ENCODE measurements at places on chromosomes 6 and 20.

DNA sequence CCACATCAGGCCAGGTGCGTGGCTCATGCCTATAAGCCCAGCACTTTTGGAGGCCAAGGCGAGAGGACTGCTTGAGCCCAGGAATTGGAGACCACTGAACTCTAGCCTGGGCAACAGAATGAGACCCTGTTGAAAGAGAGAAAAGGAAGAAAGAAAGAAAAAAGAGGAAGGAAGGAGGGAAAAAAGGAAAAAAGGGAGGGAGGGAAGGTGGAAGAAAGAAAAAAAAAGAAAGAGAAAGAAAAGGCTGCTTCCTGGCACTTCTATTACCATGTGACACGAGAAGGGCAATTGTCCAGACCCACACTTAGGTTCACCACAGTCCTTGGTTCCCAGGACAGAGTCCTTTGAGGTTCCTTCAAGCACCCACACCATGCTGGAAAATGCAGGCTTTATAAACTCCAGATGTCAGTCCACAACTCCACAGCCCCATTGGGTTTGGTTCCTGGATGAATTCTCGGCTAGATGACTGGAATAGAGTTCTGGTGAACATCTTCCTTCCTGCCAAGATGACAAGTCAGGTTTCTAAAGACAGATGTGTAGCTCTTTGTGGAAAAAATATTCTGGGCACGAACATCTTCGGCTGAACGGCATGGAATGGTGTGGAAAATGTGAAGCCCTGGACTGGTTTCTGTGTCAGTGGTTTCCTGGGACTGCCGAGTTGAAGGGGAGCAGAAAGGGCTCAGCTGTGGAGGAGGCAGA is 32.5 kb downstream of the NT5E start:
- DNase-seq, result no peak

DNA sequence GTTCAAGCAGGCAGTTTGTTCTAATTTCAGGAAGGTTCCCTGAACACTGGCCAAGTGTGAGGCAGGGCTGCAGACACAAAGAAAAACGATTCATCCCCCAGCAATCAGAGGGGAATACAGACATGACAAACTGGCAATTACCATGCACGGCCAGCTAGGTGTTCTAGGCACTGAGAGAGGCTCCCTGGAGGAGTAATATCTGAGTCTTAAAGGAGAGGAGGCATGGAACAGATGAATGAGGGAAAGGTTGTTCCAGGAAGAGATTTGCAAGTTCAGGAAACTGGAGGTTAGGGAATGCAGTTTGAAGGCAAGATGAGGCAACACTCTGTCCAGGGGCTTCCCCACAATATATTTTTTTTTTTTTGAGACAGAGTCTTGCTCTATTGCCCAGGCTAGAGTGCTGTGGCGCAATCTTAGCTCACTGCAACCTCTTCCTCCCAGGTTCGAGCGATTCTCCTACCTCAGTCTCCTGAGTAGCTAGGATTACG is 11.1 kb downstream of the RRAGD start:
- no peak for DNase-seq

DNA sequence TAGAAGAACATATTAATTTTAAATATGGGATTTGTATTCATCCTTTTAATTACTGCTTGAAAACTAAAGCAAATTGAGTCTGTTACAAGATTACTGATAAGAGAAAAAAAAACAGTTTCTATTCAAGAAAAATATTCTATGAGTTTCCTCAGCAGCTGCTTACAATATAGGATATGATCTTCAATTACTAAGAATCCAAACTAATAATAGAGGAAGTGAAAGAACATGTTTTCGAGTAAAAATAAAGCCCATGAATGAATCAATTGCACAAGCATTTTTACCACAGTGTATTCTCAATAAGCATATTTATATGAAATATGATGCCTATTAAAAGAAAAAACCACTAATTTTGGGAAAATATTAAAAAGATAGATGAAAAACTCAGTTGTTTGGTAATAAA is 63.4 kb downstream of the AHI1 start:
- DNase-seq, result no peak

- no peak for DNase-seq
Observed at GRCh38 chr20:23315099-23315498, 35.5 kb upstream of the NXT1 start.

- DNase-seq, result no peak
Observed at GRCh38 chr20:2010533-2010932, 16.7 kb upstream of the PDYN start.

DNA sequence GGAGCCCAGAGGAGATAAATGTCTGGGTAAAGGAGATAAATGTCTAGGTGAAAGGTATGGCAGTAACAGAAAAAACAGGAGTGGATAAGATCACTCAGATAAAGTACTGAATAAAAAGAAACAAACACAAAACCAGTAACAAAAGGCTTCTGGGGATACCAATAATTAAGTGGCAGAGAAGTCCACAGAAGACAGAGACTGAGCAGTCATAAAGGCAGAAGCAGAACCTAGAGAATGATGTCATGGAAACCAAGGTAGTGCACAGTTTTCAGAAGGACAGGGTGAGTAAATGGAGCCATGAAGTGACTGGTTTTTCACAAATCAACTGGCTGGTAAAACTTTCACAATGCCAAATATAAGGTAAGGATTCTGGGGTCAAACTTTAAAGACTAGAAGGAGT is 80.9 kb upstream of the PLN start:
- DNase-seq, result no peak

DNA sequence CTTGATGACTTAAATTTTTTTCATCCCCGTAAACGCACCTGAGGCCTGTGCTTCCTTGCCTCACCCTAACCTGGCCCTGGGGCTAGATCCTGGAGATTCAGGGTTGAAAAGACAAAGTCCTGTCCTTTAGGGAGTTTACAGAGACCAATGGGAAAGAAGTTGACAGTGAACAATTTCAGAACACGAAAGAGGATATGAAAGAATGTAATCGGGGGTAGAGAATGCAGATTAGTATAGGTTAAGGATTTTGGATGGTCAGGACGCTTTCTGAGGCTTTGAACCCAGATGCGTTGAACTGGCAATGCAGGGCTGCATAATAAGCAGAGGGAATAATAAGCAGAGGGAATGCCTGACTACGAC is 1.7 kb upstream of the FBXO5 start:
- no peak for DNase-seq

DNA sequence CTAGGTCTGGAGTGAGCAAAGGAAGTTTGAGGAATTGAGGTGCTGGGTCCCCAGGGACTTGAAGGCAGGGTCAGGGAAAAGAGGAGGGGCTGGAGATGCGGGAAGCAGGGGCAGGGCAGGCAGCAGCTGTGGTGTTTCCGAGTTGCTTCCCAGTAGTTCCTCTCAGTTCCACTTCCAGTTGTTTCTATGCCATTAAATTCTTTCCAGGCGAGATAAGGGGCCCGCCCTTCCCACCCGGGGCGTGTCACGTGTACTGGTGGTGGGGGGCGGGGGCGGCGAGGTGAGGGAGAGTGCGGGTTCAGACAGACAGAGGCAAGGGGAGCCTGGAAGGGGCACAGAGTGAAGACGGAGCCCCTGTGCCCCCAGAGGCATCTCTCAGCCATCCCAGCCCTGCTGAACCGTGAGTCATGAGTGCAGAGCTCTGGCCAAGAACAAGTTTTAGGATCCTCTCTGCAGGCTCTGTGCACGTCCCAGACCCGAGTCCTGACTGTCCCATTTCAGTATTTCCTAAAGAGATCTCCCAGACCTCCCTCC is 977 bp downstream of the TNXB start:
- DNase-seq, result no peak

DNA sequence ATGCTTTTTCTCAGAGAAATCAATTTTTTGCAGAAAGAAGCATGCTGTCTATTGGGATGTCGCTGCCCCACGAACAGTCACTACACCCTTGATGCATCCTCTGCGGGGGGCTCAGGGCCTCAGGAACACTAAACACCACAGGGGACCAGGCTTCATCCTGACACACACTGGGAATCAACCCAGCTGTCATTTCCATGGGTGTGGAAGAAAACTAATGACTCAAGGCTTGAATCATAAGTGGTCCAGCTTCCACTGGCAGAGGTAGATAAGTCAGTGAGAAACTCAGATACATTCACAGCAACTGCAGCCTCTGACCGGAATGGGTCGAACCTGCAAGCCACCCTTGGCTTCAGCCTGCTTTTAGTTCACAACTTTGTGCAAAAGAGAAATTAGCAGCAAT is 81.3 kb upstream of the SPTLC3 start:
- no peak for DNase-seq

DNA sequence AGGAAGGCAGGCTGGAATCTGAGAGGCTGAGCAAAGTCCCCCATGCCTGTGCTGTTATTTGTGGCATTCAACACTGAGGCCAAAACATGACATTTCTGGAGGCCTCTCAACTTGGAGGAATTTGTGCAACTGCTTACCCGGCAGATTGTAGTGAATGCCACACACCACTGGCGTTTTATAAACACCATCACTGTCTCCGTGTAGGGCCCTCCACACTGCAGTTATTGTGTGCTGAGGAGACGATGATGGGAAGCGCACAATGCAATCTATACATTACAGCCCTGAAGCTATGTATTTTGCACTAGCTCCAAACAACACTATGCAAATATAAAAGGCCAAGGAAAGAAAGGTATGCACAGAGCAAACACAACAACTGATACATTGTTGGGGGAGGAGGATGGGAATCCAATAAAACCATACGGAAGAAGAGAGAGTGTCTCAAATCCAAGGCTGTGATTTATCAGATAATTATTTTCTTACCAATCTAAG is 106.5 kb downstream of the SMLR1 start:
- DNase-seq, result no peak

DNA sequence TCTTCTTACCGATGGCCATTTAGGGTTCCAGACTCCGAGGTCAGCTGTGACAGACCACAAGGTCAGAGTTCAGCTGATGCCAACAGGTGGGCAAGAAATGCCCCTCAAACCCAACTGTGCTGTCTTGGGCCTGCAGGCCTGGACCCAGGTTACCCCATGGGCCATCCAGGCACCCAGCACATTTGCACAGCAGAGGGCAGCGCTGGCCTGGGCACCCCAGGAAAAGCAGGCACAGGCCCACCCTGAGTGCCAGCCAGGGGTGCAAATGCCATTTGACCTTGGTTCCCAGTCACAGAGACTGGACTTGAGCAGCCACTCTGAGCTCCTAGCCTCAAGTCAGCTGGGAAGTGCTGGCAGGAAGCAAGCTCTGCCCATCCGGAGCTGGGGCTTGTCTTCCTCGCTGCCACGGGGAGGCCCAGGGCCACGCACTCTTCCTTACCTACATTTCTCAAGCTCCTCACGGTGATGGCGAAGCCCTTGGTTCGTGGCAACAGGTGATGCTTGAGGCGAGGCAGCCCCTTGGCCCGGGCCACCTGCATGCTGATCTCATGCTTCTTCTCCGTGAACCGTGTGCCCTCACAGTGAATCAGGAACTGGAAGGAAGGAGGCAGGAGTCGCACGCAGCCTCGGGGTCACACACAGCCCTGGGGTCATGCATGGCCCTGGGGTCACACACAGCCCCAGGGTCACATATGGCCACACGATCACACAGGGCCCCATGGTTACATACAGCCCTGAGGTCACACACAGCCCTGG is 120.8 kb downstream of the AGPAT4 start:
- DNase-seq, result no peak

- no peak for DNase-seq
Observed at GRCh38 chr20:5767493-5768098, 17.4 kb downstream of the SHLD1 start.

GRCh38 chr6:123804014-123804786 is 535 bp downstream of the NKAIN2 start:
- DNase-seq, result no peak

DNA sequence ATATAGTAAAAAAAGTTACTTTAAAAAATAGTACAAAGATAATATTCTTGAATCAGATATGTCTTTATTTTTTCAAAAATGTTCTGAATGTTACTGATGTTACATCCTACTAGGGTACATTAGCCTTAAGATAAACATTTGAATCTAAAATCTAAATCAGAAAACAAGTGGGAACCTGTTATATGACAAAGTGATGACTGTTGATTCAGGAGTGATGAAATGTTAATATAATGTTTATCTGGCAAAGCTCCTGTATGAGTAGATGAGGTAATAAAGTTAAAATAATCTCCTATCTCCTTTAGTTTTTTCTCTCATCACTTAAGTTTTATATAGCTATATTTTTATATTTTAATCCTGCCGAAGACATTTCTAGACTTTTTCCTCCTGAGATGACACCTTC is 4.2 kb downstream of the DOP1A start:
- DNase-seq, result no peak

DNA sequence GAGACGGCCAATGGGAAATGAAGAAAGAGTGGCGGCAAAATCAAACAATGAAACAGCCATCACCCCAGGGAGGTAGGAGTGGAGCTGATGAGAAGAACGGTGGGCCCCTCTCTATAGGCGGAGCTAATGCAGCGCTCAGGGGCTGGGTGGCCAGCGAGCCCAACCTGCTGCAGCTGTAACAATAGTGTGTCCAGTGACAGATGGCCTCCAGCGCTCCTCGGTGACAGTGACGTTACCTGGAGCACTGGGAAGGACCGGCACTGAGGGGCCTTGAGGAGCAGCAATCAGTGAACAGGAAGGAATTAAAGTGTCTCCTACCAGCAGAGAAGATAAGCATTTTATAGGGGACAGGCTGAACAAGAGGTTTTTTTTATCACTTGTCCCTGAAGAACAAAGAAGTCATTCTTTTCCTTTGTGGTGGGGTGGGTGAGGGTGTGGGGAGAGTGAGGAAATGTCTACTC is 81.6 kb downstream of the FOXA2 start:
- no peak for DNase-seq

- no peak for DNase-seq
Observed at GRCh38 chr6:104031346-104031745, 828.4 kb downstream of the HACE1 start.

GRCh38 chr20:32907886-32908285 is 49.2 kb downstream of the EFCAB8 start:
- no peak for DNase-seq

DNA sequence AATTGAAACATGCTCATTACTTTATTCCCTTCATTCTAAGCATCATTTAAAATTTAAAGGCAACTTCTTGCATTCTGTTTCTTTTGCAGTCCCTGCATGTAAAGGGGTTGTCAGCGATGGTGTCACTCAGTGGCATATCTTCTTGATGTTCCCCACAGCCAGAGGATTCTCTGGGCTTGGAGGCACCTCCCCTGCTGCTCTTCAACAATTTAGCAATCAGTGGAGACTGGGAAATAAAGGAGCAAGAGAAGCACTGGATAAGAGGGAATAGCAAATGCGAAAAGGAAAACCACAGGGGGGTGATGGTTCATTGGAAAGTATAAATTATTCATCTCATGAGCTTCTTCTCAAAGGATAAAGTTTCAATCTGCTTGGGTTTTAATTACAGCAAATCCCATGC is 30.7 kb upstream of the MC3R start:
- DNase-seq, result no peak

DNA sequence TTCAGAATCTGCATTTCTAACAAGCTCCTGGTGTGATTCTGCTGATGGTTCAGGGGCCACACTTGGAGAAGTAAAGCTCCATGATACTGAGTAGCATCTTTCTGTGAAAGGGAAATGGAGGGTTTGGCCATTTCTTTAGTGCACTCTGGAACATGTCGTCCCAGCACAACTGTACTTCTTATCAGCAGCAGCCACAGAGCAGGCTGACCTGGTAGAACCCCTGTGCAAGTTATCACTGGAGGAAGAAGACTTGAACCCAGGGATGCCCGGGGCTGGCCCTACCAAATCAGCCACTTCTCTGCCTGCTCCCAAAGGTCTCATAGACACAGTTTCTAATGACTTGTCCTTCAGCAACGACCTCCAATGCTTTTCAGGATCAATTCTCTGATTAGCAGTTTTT is 354.7 kb upstream of the PLCB4 start:
- no peak for DNase-seq

GRCh38 chr6:44020148-44020547 is 107.1 kb downstream of the MRPL14 start:
- no peak for DNase-seq

- no peak for DNase-seq
Observed at GRCh38 chr6:12911427-12911826, 194.9 kb downstream of the PHACTR1 start.

- no peak for DNase-seq
Observed at GRCh38 chr20:9609887-9610502, 95.6 kb downstream of the LAMP5 start.
